ENCODE measurements at places on chromosomes 12 and 14.

DNA sequence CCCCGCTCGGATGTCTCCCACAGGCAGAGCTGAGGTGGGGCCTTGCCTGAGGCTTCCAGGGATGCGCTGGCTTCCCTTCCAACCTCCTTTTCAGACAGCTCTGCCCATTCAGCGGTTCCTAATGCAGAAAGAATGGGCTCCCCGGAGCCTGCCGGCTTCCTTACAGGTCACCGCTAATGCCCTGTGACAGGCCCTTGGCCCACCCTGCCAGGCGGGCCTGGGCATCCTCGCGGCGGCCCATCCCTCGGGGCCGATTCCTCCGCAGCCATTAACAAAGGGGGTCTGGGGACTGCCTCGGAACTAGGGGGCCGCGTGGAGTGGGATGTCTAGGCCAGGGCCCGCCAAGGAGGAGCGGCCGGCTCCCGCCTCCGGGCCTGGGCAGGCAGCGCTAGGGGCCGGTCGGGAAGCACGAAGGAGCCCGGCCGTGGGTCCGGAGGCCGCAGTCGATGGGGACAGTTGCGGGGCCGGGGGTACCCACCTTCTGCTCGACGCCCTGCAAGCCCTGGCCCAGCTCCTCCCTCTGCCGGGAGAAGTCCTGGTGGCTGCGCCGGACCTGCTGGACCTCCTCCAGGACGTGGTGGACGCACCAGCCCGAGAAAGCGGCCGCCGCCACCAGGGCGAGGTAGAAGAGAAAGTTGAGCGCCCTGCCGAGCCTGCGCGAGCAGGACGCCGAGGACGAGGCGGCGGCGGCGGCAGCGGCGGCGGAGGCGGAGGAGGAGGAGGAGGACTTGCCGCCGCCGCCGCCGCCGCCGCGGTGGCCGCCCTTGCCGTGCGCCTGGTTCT is 738 bp downstream of the CKAP4 start:
- no peaks in the 10 kb centered on the region for H3K27me3 ChIP-seq
- peak overlapping the region; percentile 94 for H3K4me3 ChIP-seq
- H3K4me1 ChIP-seq: no peaks in the 10 kb centered on the region

GRCh38 chr14:63478010-63478409 is 65.2 kb downstream of the PPP2R5E start:
- no peak overlapping the region for H3K27ac ChIP-seq
- no peak for DNase-seq
- H3K4me1 ChIP-seq: peaks cover 7% of the 10 kb centered on the region

GRCh38 chr12:129269756-129270495 is 416.6 kb downstream of the GLT1D1 start:
- no peaks in the 10 kb centered on the region for H3K36me3 ChIP-seq
- H3K27ac ChIP-seq: no peak overlapping the region
- no peak for DNase-seq

GRCh38 chr14:24706351-24706750 is 72.4 kb upstream of the GZMB start:
- H3K4me1 ChIP-seq: no peaks in the 10 kb centered on the region
- no peak overlapping the region for H3K27ac ChIP-seq
- H3K27me3 ChIP-seq: peaks cover 3% of the 10 kb centered on the region
- H3K4me3 ChIP-seq: no peak overlapping the region
- no peak for DNase-seq
- H3K36me3 ChIP-seq: no peaks in the 10 kb centered on the region

DNA sequence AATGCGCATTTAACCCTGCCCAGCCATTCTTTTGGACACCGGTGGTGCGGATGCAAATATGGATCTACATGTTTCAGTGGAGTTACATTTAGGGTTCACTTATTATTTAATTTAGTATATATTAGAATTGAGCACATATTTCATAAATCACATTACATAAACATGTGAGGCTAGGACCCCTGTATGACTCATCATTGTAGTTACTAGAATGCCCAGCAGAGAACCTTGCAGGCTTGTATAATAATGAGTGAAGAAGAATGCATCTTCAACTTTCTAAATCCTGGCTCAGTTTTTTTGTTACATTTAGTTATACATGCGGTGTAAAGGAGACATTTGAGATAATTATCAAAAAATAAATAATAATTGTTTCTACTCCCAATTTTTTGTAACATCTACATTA is 369.0 kb downstream of the ATP23 start:
- no peaks in the 10 kb centered on the region for H3K4me1 ChIP-seq
- no peaks in the 10 kb centered on the region for H3K27me3 ChIP-seq
- no peak overlapping the region for H3K4me3 ChIP-seq
- no peak overlapping the region for H3K27ac ChIP-seq

- DNase-seq: peak; percentile 83
- no peaks in the 10 kb centered on the region for H3K27me3 ChIP-seq
- peak overlapping the region; percentile 83 for H3K27ac ChIP-seq
- H3K36me3 ChIP-seq: no peaks in the 10 kb centered on the region
- no peak overlapping the region for H3K4me3 ChIP-seq
- H3K4me1 ChIP-seq: peaks cover 24% of the 10 kb centered on the region
Observed at GRCh38 chr14:64762044-64763034, 58.1 kb downstream of the PLEKHG3 start.

DNA sequence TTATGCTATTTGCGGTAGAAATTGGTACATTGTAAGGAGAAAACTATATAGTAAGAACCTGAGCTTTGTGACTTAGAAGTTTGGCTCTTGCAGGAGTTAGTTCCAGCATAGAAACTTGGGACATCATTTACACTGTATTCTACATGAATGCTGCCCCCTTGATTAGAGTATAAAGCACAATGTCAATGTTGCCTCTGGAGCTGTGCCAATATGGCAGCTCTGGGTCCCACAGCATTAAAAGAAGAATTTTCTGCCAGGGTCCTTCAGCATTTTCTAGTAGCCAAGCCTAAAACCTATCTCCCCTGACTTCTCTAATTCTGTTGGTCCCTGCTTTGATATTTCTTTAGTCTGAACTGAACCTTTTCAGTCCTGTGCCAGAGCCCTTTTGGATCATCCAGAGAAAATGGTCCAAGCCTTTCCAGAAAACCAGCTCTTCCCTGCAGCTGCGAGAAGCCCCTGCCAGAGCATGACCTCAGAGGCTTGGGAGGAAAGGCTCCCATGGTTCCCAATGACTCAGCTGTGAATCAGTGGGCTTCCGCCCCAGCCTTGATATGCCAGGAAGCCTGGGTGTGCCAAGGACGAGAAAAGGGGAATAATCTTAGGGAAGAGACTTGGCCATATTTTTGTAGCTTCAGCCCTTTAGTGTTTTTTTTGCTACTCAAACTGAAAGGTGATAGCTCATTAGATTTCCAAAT is 43.2 kb downstream of the PLEKHG7 start:
- H3K27ac ChIP-seq: no peak overlapping the region
- no peaks in the 10 kb centered on the region for H3K36me3 ChIP-seq
- no peak for DNase-seq
- no peaks in the 10 kb centered on the region for H3K4me1 ChIP-seq
- H3K27me3 ChIP-seq: no peaks in the 10 kb centered on the region

DNA sequence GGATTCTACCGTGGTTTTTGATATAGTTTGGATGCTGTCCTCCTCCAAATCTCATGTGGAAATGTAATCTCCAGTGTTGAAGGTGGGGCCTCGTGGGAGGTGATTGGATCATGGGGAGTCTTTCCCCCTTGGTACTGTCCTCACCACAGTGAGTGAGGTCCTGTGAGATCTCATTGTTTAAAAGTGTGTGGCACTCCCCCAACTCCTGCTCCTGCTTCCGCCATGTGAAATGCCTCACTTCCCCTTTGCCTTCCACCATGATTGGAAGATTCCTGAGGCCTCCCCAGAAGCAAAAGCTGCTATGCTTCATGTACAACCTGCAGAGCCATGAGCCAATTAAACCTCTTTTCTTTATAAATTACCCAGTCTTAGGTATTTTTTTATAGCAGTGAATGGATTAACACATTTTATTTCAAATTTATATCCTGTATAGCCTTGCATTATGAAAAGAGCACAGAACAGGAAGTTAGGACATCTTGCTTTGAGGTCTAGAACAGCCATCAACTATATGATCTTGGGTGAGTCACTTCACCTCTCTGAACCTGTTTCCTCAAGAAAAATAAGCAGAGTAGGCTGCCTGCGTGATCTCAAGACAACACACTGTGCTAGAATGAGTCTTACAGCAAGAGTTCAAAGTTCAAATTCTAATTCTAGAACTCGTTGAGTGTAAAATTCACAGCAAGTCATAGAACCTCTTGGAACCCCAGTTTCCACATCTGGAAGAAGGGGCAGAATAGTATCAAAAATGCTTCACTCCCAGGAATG is 160.9 kb upstream of the EEA1 start:
- H3K27me3 ChIP-seq: no peaks in the 10 kb centered on the region
- H3K27ac ChIP-seq: no peak overlapping the region
- no peaks in the 10 kb centered on the region for H3K36me3 ChIP-seq
- H3K4me1 ChIP-seq: no peaks in the 10 kb centered on the region
- H3K4me3 ChIP-seq: no peak overlapping the region

- H3K4me1 ChIP-seq: no peaks in the 10 kb centered on the region
- no peak overlapping the region for H3K4me3 ChIP-seq
- no peak overlapping the region for H3K27ac ChIP-seq
- no peak for DNase-seq
Observed at GRCh38 chr12:38110026-38110699, 206.4 kb upstream of the ALG10B start.

DNA sequence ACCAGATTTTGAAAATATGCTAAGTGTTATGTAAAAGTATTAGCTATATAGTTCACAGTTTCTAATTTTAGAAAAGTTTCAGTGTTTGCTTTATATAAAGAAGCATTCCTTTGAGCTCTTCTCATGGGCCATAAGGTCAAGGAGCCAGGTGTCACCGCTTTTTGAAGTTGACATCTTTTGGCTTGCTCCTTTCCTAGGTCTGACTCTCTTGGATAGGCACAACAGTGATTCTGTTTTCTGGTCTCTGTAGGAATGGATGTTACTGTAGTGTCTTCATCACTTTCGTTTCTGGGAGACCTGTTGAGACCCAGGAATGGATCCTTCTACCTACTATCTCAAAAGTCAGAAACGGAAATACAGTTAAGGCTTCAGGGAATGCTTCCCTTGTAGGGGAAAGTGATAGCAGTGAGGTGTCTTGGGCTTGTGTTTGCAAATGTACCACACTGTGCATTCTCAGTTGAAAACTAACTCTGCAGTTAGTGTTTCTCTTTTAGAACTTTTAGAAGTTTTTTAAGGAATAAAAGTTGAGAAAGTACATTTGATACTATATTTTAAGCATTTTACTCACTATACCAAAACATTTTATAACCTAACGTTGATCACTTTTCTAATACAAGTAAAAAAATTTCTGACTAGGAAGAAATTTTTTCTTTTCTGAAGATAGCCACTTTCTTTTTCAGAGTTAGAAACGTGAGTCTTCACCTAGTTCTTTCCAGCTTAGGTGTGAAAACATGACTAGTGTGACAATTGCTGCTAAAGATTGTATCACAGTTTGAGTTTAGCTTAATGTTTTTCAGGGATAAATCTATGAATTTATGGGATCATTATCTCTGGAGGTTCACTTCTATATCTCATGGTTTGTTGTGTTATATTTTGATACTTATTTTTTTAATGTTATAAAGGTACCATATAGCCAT is 20.8 kb downstream of the VRK1 start:
- no peaks in the 10 kb centered on the region for H3K27me3 ChIP-seq
- H3K27ac ChIP-seq: no peak overlapping the region
- no peak for DNase-seq
- no peak overlapping the region for H3K4me3 ChIP-seq
- no peaks in the 10 kb centered on the region for H3K36me3 ChIP-seq

DNA sequence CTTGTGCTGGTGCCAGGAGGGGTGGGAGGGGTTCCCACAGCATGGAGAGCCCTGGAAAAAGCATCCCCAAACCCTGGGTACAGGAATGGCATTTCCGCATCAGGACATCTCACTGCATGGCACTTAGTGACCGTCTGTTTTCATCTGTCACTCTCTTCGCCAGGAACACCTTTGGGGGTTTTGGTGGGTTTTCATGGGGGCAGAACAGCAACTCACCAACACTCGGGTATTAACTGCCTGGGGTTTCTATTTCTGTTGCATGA is 3.5 kb downstream of the VSX2 start:
- no peaks in the 10 kb centered on the region for H3K36me3 ChIP-seq
- H3K27me3 ChIP-seq: peaks cover 20% of the 10 kb centered on the region
- H3K27ac ChIP-seq: no peak overlapping the region
- peaks cover 15% of the 10 kb centered on the region for H3K4me1 ChIP-seq
- no peak for DNase-seq
- no peak overlapping the region for H3K4me3 ChIP-seq

DNA sequence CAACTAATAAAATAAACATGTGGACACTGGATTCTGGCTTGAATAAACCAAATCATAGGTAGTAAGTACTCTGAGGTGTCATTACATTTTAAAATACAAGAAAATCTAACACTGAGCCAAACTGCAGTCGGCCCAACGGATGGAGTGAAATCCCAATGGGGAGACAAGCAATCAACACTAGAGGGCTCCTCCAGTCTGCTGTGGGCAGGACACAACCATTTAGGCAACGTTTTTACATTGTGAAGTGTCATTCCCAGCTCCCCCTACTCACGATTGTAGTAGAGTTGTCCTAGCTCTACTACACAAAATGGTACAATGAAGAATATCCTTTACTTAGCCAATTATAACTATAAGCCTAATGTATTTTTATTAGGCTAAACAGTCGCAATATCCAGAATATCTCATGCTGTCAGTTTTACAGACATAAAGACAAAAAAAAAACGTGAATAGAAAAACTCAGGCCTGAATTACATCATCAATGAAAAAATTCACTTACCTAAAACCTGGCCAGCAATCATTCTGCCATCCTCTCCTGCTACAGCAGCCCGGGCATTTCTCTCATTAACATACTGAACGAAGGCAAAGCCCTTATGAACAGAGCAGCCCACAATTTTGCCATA is 35.7 kb downstream of the HNRNPC start:
- H3K4me3 ChIP-seq: no peak overlapping the region
- H3K27ac ChIP-seq: no peak overlapping the region
- peaks cover 42% of the 10 kb centered on the region for H3K36me3 ChIP-seq
- no peaks in the 10 kb centered on the region for H3K27me3 ChIP-seq

GRCh38 chr12:91502208-91502607 is 319.6 kb upstream of the DCN start:
- no peaks in the 10 kb centered on the region for H3K27me3 ChIP-seq
- H3K27ac ChIP-seq: no peak overlapping the region
- no peaks in the 10 kb centered on the region for H3K36me3 ChIP-seq
- no peaks in the 10 kb centered on the region for H3K4me1 ChIP-seq

GRCh38 chr14:96066976-96067375 is 27.8 kb downstream of the C14orf132 start:
- H3K4me1 ChIP-seq: no peaks in the 10 kb centered on the region
- no peak overlapping the region for H3K4me3 ChIP-seq
- H3K27me3 ChIP-seq: no peaks in the 10 kb centered on the region
- H3K27ac ChIP-seq: no peak overlapping the region
